Lung (tissue), 17 donors: ENCODE measurements at places on chromosomes 1 and 21. TPM values are rescaled to one million over a fixed set of nuclear protein-coding genes. Genes with fewer than 3 reads are reported as not detected.

DNA sequence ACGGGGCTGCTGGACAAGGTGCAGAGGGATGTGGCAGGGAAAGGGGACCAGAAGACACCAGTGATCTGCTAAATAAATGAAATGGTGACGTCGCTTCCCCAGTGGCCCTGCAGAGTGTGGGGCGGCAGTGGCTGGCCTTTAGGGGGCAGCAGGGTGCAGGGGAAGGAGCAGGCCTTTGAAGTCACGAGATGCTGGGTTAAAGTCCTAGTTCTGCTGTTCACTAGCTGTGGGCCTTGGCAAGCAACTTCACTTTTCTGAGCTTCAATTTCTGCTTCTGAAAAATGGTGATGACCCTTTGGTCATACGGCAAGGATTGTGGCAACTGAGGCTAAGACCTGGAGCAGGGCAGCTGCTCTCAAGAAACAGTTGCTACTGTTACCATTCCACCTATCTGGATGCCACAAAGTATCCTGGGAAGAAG is 9.2 kb upstream of the GALE start:
- H3K4me3 ChIP-seq: no peak overlapping the region
- H3K27ac ChIP-seq: no peak overlapping the region
- peak; percentile 45 for DNase-seq
- no peaks in the 10 kb centered on the region for H3K4me1 ChIP-seq
- H3K36me3 ChIP-seq: peaks cover 25% of the 10 kb centered on the region

GRCh38 chr1:221331273-221332183 is 410.4 kb downstream of the DUSP10 start:
- no peaks in the 10 kb centered on the region for H3K36me3 ChIP-seq
- DNase-seq: no peak
- H3K4me1 ChIP-seq: peaks cover 34% of the 10 kb centered on the region
- H3K4me3 ChIP-seq: no peak overlapping the region

DNA sequence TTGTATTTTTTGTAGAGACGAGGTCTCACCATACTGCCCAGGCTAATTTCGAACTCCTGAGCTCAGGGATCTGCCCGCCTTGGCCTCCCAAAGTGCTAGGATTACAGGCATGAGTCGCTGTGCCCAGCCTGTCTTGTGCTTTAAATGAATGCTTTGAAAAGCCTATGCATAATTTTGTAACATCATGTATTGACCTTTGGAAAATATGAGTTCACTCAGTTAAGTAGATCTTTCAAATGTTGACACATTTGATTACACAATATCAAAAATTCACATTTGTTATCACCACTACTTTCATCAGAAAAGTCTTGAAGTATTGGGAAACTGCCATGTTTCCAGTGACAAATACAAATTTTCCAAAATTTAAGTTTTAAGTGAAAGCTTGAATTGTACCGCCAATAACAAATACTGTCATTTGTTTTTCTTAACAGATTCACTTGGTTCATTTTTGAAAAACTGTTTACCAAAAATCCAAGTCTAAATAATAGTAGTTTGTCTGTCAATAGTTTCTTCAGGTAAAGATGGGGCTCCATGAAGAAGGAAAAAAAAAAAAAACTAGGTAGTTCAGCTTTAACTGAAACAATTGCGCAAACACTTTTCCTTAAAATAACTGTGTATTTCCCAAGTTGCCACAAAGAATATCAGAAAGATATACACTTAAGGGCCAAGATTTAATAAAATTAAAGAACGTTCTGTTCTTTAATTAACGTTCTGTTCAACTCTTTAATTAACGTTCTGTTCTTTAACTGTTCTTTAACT is 233.2 kb upstream of the NR5A2 start:
- no peak overlapping the region for H3K27ac ChIP-seq
- no peaks in the 10 kb centered on the region for H3K36me3 ChIP-seq
- H3K27me3 ChIP-seq: no peaks in the 10 kb centered on the region
- H3K4me3 ChIP-seq: no peak overlapping the region
- no peak for DNase-seq
- no peaks in the 10 kb centered on the region for H3K4me1 ChIP-seq

DNA sequence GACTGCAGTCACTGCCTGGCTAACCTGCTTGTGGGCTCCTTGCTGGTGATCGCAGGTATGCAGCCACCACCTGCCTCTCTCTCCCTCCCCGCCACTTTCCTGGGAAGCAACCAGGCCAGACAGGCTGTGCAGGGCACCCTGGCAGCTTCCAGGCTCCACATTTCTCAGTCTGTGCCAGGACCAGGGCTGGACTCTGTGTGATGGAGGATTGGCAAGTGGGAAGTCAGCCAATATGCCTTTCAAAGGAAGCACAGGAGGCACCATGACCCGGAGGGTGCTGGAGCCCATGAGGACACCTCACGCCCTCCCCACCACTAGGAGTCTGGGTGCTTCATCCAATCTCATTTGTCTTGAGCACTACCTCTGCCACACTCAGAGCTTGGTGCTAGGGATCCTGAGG is 15.8 kb upstream of the DISP3 start:
- no peak overlapping the region for H3K27ac ChIP-seq
- no peak for DNase-seq
- H3K4me3 ChIP-seq: no peak overlapping the region

Gene FAM177B
- not detected for total RNA-seq

Gene DNAI4
- 24.8 TPM for total RNA-seq
